ENCODE measurements at places on chromosomes 4 and X. TPM values are rescaled to one million over a fixed set of nuclear protein-coding genes. Genes with fewer than 3 reads are reported as not detected.

DNA sequence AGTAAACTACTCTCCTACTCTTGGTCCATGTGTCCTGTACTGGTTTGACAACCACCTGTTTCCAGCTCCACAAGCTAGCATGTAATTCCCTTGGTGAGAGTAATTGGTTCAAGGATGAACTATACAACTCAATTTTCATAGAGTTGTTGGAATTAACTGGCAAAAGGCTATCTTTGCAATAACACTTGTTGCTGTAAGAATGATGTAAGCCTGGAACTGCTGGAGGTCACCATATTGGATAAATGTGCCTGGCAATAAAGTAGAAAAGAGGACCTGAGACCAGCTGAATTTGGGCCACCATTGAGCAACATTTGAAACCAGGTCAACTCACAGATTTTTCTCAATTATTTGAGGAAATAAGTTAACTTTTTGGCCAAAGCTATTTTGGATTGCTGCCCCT lies 175.5 kb downstream of the CAMK2D start:
- peaks cover 73% of the 10 kb centered on the region for H3K4me1 ChIP-seq
- no peaks in the 10 kb centered on the region for H3K27me3 ChIP-seq
- no peak overlapping the region for H3K4me3 ChIP-seq
- peak overlapping the region; percentile 49 for H3K27ac ChIP-seq
- no peaks in the 10 kb centered on the region for H3K36me3 ChIP-seq

DNA sequence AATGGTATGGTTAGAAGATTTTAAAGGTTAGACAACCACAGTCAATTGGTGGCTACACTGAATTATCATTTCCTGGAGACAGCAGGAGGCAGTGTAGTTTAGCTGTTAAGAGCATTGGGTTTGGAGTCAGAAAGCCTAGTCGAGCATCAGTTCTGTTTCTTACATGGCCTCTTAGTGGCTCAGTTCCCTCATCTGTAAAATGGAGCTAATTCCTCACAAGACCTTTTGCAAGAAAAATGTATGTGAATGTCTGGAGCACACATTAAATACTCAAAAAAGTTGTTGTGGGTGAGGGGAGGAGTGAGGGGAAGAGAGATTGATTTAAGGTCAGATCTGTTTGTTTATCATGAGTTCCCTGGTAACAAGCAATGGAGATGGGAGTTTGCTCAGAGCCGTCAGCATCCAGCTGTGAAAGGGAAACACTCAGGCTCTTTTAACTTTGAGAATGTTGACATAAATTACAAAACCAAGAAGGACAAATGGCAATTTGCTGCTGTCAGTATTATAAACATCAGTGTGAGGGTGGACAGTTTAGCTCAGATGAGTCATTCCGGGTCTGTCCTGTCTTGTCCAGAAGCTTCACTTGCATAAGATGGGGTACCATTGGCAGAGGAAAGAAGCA lies 98.2 kb upstream of the PGRMC2 start:
- H3K27ac ChIP-seq = peak overlapping the region; percentile 95
- no peak overlapping the region for H3K4me3 ChIP-seq
- no peaks in the 10 kb centered on the region for H3K36me3 ChIP-seq
- peaks cover 58% of the 10 kb centered on the region for H3K4me1 ChIP-seq
- no peak for DNase-seq

GRCh38 chr4:121597346-121597934 lies 99.3 kb downstream of the ANXA5 start:
- no peak for DNase-seq
- no peaks in the 10 kb centered on the region for H3K27me3 ChIP-seq
- peaks cover 12% of the 10 kb centered on the region for H3K4me1 ChIP-seq
- H3K4me3 ChIP-seq = no peak overlapping the region
- no peaks in the 10 kb centered on the region for H3K36me3 ChIP-seq
- no peak overlapping the region for H3K27ac ChIP-seq

DNA sequence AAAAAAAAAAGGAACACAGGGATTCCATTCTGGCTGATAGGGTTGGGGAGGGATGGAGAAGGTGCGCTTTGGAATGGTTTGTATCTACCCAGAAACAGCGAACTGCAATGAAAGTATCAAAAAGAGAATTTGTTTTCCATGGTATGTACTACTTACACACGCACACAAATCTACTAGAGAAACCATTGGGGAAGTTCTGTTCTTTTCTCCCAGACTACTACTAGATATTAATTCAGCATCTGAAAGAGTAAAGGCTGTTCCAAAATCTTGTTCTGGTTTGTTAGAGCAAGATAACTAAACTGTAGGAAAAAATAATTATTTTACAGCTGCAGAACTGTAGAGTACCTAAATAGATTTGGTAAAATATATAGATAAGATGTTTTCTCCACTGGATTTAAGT lies 118.4 kb downstream of the CBR4 start:
- DNase-seq = no peak
- peak overlapping the region; percentile 73 for H3K27ac ChIP-seq
- peaks cover 55% of the 10 kb centered on the region for H3K4me1 ChIP-seq
- H3K27me3 ChIP-seq = no peaks in the 10 kb centered on the region

DNA sequence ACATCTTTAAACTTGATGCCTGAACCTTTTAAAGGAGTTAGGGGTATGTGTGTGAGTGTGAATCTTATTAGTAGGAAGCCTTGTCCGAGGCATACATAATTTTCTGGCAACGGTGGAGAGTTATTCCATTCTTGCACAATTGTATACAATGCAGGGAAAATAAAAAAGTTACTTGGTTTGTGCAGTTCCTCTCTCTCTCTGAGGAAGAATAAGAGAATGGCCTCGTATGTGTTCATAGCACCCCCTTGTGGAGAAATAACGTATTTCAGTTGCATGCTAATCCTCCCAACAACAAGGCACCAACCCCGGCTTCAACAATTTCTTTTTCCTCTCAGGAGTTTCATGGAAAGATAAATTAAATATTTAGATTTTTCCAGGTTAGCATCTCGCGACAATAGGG lies 33.7 kb upstream of the FGF13 start:
- no peaks in the 10 kb centered on the region for H3K36me3 ChIP-seq
- no peak overlapping the region for H3K4me3 ChIP-seq
- H3K4me1 ChIP-seq = no peaks in the 10 kb centered on the region
- peaks cover 7% of the 10 kb centered on the region for H3K27me3 ChIP-seq
- no peak overlapping the region for H3K27ac ChIP-seq
- no peak for DNase-seq

DNA sequence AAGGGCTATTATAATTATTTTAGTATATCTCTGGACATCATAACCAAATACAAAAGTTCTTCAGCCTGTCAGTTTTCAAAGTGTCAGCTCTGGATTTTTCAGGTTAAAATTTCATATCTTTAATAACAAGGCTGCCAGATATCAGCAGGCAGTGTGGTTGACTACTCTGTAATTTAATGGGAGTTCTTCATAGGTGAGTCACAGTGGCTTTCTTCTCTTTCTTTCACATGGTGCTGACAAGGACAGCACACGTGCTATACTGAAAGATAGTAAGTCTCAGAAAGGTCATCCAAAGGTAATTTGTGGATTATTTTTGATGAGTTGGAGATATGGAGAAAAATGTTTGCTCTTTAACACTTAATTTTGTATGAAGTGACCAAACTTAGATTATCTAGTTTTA lies 43.2 kb downstream of the GALNT7 start:
- no peak overlapping the region for H3K4me3 ChIP-seq
- H3K4me1 ChIP-seq = peaks cover 34% of the 10 kb centered on the region
- H3K36me3 ChIP-seq = peaks cover 2% of the 10 kb centered on the region
- H3K27ac ChIP-seq = no peak overlapping the region

TMPRSS11B gene
- not detected for total RNA-seq

PCYT1B gene
- total RNA-seq = 3.1 TPM

TIGD4 gene
- 0.39 TPM for total RNA-seq

ERVMER34-1 gene
- 1.4 TPM for total RNA-seq

Measured in chondrocyte (in vitro differentiated cells).